Adrenal gland (tissue), 19 donors: ENCODE measurements at places on chromosomes 3 and 15. TPM values are rescaled to one million over a fixed set of nuclear protein-coding genes. Genes with fewer than 3 reads are reported as not detected.

TRPM1 gene
- not detected for total RNA-seq

IGSF11 gene
- total RNA-seq, result 14.8 TPM

LMAN1L gene
- total RNA-seq, result 0.28 TPM

NME9 gene
- total RNA-seq, result not detected

LSAMP gene
- total RNA-seq, result 7.2 TPM

MRPS11 gene
- 49.8 TPM for total RNA-seq

SEMA3B gene
- total RNA-seq, result 370 TPM
